ENCODE measurements at places on chromosomes 1 and 21.

DNA sequence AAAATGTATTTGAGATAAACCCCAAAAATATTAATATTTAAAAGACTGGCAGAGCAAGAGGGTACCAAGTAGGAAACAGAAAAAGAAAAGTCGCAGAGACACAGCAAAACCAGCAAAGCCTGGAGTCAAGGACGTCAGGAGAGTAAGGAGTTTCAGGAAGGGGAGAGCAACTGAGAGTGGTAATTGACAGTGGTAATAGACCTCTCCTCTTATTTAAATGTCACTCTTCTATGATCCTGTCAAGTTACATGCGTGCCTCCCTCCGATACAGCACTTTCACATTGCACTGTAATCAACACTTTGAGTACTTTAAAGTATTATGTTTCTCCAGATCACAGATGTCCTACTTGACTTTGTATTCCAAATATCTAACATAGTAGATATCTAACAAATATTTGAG, 82.6 kb upstream of the EXO1 start:
- no peak for DNase-seq

DNA sequence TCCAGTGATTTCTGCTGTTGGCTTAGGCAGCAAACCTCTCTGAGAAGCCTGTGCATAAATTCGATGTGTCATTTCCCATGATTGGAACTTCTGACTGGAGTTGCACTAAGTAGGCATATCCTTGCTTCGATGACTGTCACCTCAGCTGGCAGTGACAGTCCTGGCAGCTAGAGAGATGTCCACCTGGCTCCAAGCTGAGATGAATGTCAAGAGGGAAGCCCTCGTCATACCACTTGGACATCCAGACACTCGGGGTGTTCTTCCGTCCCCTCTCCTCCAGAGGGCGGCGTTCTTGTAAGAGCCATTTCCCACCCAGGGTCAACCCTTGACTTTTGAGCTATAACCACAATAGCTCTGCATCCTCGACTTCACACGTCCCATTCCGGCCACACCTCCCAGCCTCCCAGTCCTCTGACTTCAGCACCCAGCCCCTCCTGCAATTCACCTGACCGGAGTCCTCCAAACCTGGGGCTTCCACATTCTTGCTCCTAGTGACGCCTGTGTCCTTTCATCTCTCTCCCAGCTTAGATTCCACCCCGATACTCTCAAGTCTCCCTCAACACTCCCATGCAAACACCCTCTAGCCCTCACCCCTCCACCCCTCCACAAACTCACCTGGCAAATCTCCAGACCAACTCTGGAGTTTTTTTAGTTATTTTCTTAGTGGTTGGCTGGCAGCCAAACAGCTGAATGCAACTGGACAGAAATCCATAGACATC, 17.3 kb downstream of the CA6 start:
- peak; percentile 94 for DNase-seq

DNA sequence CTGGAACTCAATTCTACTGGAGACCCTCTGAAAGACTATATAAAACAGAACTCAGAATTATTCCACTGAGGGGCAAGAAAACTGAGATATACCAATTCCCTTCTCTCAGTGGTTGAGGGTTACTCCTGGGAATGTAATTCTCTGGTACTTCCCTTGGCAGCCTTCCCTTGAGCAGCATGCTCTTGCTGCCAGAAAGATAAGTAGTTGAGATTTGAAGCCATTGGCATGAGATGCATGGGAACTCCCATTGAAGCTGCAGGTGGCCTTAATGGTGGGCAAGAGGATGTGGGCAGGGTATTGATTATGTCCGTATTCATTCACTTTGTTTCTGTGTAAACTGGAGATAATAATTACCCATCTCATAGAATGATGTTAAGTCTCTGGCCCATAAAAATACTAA, 28.6 kb upstream of the C1orf185 start:
- DNase-seq: no peak

- DNase-seq: no peak
These were observed 200.5 kb downstream of the TYW3 start for GRCh38 chr1:74933500-74933899.

DNA sequence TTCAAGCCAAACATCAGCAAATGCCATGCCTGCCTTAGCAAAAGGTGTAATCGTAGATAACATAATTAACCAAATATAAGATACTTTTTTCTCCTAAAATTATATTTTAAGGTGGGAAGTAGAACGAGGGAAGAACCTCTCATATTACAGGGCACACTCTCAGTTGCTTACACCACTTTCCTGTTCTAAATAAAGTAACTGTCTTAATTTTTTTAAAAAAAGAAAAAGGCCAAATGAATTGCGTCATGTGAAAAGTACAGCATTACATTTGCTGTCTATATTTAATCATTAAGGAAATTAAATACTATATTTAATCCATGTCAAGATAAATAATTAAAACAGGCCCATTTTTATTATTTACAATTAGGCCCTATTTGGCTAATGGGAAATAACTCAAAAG, 23.7 kb downstream of the JAK1 start:
- no peak for DNase-seq

DNA sequence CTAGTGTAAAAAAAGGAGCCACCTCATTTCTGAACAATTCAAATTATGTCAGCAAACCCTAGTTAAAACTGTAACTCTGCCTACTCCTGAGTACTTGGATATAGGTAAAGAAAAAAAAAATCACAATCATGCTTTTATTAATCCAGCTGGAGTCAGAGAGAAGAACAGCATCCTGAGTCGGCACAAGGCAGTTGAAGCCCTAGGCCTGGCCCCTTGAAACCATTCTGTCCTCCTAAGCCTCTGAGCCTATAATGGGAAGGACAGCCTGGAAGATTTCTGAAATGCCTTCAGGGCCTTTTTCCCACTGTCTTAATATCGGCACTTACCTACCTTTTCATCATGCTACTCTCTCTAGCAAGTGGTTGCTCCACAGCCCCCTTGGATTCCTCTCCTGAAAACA, 32.5 kb downstream of the CDC42BPA start:
- DNase-seq: peak; percentile 38

GRCh38 chr1:1540090-1540817, at the start of gene TMEM240:
Gene TMEM240, minus strand, starts transcription at chr1:1540624. Its CDS starts 278 bp downstream, at chr1:1540346.
- peak; percentile 84 for DNase-seq

GRCh38 chr1:41192456-41193178, 49.5 kb downstream of the SCMH1 start:
- DNase-seq: no peak

GRCh38 chr1:32925403-32926162, 24.4 kb upstream of the TMEM54 start:
- DNase-seq: peak; percentile 87

DNA sequence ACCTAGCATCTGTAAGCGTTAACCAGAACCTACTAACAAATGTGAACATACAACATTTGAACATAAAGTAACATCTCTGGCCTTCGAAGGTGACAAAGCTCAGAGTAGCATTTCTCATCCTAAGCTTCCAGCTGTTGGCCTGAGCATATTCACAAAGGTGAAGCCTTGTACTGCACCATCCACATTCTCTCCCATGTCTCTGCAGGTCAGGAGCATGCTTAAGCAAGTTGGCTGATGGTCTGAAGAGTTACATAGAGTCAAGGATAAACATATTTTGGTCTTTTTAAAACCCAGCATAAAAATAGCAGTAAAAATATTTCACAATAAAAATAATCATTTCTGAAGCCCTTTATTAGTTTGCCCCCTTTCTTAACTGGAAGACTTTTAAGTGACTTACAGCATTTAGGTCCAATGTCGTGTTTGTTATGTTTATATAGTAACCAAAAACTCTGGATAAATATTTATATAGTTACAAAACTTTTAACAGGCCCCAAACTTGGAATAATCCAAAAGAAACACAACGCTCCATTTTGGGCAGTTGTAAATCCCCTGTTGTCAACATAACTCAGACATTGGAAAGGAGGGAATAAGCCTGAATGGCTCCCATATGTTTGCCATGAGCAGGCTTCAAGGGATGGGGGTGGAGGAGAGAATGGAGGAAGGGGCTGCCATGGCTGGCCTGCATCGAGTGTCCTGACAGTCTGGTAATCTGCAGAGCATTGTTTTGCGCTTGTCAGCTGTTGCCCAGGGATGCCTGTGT, 42.8 kb upstream of the ENAH start:
- no peak for DNase-seq

DNA sequence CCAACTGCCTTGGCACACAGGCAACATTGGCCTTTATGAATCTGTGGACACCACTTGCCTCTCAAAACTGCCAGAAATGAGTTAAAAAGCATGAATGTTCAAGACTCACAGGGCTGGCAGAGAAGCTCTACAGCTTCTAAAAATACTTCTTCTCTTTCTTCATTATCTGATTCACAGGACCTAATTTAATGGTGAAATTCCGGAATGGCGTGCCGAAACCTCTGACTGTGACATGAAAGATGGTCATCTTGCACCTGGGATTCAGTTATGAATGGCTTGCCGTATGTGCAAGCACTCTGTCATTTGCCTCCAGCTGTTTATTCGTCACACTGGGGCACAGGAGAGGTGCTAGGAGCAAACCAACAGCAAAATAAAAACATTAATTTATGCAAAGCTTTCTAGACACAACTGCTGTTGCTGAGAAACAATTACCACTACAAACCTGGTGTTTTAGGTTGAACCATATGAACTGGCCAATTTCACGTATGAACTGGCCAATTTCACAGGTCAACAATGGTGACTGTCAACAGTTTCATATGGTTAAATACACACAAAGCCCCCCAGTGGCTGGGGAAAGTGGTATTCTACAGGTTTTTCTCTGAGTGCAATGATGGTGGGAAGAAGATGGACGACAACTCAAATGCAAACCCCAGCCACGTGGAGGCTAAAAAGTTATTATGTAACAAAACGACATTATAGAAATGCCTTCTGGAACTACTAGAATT, 648.3 kb downstream of the KIF26B start:
- no peak for DNase-seq

GRCh38 chr1:20462397-20462796, 23.6 kb downstream of the CAMK2N1 start:
- DNase-seq: no peak

DNA sequence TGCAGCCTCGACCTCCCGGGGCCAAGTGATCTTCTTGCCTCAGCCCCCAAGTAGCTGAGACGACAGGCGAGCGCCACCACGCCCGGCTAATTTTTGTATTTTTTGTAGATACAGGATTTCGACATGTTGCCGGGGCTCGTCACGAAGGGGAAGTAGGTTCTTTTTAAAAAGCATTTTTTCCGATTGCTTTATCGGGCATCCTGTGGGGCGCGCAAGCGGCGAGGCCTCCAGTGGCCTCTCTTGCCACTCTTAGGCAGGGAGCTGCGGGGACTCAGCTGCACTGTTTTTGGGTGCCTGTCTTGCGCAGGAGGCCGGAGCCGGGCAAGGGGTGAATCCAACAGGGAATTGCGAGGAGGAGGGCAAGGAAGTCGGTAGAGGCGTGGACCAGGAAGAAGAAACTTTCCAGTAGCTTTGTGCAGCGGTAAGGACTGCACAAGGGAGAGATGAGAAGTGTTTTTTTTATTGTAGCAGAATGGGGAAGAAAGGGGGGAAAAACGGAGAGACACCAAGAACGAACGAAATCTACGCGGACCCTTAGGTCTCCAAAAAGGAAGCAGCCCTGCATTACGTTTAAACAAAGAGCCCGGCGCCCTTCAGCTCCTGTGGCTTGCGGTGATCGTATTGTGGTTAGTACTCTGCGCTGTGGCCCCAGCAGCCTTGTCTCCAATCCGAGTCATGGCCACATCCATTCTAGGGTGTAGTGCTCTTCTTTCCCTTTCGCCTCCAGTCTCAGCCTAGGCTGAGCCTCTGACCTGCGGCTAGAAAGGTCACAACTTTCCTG, 164.8 kb downstream of the PPIAL4G start:
- DNase-seq: peak; percentile 59

DNA sequence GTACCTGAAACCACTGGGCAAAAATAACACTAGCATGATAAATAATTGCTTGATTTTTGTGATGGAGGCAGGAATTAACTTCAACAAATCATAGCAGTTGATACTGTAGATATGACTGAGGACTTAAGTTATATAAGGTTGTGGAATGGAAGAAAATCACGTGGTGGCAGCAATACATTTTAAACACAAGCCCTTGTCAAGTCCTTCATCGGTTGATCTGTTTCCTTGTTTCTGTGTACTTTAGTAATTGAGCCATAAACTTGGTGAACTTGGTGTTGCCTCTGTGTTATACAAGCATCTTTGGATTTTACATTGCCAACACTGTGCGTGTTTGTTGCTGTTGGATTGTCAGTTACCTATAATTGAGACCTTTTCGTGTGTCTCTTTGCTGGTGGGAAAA, 114.4 kb downstream of the CAMTA1 start:
- no peak for DNase-seq

DNA sequence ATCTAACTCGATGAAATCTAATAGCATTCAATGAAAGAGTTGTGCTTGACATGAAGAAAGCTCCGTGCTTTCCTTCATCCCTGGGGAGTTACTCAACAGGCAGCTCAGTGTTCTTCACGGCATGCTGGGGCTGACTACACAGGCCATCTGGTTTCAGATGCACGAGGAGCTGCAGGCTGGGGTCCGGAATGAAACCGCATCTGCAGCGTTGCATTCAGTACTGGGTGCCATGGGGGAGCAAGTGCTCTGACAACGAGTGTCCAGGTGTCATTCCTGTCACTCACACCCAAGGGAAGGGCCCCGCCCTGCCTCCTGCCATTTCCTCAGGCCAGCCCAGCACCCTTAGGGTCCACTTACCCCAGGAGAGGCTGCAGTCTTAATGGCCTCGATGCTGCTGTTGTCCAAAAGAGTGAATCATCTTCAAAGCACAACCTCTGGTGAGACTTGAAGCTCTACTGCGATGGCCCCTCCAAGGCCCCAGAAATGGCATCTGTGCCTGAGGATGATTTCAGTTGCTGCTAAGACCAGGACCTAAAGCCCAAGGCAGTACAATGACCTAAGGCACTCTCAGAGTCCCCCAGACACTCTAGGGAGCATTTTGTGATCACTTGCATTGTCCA, 61.4 kb downstream of the STUM start:
- no peak for DNase-seq

DNA sequence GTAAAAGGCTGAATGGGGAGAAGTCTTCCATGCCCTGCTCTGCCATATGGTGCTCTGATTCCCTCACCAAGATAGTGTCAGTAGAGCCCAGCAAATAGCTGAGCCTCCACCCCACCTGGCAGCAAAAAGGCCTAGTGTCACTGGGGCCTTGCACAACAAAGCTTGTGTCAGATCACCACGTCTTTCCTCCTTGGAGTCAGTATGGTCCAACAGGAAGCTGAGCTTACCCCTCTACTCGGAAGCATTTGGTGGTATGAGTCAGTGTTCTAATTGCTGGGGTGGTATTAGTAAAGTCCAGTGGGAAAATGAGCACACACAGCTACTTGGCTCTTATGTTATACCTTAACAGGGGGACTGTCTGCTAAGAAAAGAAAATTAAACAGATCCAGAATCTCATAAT, 18.7 kb upstream of the RRP15 start:
- DNase-seq: no peak

- DNase-seq: peak; percentile 86
These were observed 2.8 kb upstream of the CD1D start for GRCh38 chr1:158177700-158178450.

- peak; percentile 14 for DNase-seq
These were observed 91.7 kb downstream of the COL24A1 start for GRCh38 chr1:86064899-86065298.

DNA sequence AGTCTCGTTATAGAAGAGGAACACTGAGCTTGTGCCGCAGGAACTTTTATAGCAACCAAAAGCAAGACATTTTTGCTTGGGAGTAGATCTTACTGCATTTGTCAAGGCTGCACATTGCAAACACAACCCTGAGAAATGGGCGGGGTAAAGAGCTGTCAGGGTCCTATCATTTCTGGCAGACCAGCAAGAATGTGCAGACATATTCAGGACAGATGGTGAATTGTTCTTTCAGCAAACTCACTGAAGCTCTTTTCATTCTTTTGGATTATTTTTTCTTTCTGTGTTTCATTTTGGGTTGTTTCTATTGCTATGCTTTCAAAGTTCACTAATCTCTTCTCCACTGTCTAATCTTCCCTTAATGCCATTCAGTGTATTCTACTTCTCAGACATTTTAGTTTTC, 5.1 kb upstream of the ACTN2 start:
- DNase-seq: no peak

Measured in mesendoderm (in vitro differentiated cells).